ENCODE measurements at places on chromosomes 7 and 10.

GRCh38 chr10:87060280-87060928, 34.2 kb downstream of the GLUD1 start:
- no peak for DNase-seq

DNA sequence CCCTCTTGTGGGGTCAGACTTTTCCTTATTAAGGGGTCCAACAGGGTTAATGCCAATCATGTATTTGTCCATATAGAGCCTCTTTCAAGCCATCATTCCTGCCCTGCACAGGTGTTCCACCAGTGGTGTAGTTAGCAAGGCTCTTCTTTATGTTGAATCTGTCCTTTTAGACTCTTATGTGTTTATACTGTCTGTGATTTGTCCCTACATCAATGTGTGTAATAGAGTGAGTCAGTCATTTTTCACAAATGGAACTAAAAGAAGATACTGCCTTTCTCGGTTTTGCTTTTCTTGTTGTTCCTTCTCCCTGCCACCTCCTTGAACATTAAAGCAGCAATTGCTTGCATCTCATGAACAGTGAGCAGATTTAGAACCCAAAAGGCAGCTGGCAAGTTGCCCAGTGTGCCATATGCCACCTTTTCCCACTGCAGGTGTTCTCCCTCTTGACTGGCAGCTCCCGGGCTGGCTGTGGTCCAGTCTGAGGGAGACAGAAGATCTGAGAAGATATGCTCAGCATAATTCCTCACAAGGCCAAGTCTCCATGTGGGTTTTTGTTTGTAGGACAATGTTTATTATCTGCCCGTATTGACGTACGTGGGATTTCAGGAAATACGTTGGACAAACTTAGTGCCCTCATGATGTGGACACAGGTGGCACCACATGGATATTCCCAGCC, 154.1 kb downstream of the LHFPL3 start:
- DNase-seq = no peak

GRCh38 chr7:100799037-100799896, 28.1 kb downstream of the EPHB4 start:
- DNase-seq = no peak

DNA sequence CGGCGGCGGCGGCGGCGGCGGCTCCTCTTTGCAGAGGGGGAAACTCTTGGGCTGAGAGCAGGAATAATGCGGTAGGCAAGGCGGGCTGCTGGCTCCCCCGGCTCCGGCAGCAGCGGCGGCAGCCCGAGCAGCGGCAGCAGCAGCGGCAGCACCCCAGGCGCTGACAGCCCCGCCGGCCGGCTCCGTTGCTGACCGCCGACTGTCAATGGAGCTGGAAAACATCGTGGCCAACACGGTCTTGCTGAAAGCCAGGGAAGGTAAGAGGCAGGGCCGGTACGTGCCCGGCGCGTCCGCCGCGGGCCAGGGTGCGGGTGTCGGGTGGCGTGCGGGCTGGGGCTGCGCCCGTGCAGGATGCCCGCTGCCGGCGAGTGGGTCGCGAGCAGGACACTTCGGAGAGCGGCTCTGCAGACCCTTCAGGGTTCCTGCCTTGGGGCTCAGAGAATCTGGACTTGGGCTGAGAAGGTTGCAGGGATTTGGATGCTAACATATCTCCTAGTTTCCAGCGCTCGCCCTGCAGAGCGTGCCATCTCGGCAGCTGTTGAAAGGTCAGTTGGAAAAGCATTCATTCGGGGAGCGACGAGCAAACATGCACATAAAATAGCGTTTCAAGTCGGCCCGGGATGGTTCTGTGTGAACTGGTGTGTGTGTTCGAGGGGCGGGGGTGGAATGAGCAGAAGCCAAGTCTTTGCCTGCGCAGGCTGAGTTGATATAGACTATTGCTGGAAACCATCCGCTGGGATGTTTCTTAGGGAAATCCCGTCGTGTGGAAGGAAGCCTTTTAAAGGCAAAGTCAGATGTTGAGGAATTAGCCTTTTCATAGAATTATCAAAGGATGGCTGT, 562 bp downstream of the GRK5 start:
- no peak for DNase-seq

DNA sequence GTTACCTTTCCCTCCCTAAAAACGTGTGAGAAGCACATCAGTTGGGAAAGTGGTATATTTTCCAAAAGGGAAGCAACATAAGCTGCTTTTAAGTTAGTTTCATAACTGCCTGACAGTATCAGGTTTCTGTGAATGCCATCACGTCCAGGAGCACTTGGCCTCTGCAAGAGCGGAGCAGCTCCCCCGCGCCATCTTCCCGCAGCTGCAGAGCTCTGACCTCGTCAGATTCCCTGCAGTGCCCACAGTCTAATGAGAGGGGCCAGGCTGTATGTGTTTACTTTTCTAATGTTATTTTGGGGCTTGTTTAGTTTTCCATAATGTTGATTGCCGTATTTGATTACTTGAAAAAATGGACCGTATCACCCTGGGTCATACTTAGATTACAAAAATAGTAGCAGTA, 74.2 kb downstream of the MGMT start:
- DNase-seq = no peak

GRCh38 chr7:126302639-126303038, 950.1 kb downstream of the GRM8 start:
- DNase-seq = no peak

All from HCT116 (cell line).